ENCODE measurements at places on chromosomes 6 and 20. TPM values are rescaled to one million over a fixed set of nuclear protein-coding genes. Genes with fewer than 3 reads are reported as not detected.
A peak's percentile ranks its signal among the peaks of the same experiment; 100 is the strongest.

LRRC1 gene
- 0.96 TPM for total RNA-seq

CST7 gene
- 77.4 TPM for total RNA-seq

SEMG1 gene
- total RNA-seq, result not detected

SUPT3H gene
- total RNA-seq, result 7.7 TPM

VGLL2 gene
- not detected for total RNA-seq

TMX4 gene
- 56.6 TPM for total RNA-seq

NEU1 gene
- 55.3 TPM for total RNA-seq

FAM83C gene
- not detected for total RNA-seq

FAM83B gene
- total RNA-seq, result not detected

COL21A1 gene
- total RNA-seq, result 0.39 TPM

KCNG1 gene
- 17.9 TPM for total RNA-seq

- no peak for DNase-seq
These were observed 37.5 kb downstream of the SOD2 start for GRCh38 chr6:159655409-159655988.

DNA sequence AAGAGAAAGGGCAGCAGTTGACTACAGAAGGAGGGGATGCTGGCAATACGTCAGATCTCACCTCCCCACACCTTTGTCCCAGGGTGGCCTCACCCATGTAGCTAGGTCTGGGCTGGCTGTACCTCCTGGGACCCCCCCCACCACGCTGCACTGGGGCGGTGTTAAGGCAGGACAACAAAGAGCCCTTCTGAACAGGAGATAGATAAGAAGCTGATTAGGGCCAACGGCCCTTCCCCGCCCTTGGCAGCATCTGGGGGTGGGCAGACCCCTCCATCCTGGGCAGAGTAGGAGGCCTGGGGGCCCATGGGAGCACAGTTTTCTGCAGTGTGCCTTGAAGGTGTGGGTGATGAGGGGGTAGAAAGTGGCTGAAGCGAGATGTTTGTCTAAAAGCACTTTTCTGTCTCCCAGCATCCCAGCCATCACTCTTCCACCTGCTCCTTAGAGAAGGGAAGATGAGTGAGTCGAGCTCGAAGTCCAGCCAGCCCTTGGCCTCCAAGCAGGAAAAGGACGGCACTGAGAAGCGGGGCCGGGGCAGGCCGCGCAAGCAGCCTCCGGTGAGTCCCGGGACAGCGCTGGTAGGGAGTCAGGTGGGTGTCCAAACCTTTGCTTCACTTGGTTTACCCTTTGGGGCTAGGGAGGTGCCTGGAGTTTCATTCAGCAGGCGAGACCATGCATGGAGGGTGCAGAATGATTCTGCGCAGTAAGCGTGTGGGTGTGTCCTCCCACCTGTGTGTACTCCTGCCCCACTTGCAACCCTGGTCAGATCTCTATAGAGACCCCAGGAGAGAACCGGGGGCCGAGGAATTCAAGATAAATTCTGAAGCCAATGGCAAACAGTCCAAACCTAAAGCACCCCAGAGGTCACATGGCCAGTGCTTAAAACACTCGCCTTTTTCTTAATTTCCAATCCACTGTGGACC is 3.9 kb downstream of the HMGA1 start:
- no peak for DNase-seq

DNA sequence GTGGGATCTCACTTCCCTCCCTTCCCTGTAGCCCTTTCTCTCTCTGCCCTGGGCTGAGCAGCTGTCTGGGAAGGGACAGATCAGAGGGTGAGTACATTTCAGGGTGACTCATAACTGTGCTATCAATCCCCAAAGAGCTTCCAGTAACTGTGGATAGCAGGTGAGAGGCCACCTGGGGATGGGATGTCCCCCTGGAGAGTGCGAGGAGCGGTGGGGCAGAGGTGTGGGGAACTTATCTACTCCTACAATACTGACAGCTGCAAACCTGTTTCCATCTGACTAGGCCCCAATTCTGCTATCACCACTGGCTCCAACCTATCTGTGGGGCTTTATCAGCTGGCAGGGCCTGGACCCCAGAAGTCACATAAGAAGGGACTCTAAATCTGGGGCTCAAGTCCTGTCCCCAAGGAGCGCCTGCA is 32.6 kb downstream of the KCNK5 start:
- no peak for DNase-seq

DNA sequence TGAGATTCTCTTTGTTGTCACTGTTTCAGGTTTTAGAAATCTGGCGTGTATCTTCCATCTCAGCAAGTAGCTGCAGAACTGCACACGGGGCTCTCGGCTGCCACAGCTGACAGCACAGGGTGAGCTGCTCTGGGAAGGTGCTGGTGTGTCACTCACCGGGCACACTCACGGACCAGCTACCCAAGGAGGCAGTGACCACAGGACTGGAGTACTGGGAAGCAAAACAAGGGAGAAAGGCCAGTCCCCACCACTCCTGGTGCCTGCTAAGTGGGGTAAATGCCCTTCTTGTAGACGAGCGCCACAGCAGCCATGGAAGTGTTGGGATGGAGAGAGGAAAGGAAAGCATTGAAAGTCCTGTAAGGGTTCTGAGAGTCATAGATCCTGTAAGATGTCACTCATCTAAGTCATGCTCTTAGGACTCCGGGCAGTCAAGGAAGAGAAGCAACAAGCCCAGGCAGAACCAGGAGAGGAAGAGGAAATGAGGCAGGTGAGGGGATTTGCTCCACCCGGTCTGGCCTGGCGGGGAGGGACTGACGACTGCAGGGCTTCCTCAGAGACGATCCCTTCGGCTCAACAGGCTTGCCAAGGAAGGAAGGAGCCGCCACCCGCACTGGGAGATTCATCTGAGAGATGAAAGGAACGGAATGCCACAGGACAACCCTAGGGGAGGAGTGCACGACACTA is 48.1 kb downstream of the PRDM1 start:
- DNase-seq, result no peak

GRCh38 chr20:36384022-36384619 is 78.0 kb downstream of the DLGAP4 start:
- DNase-seq, result peak; percentile 50

- peak; percentile 90 for DNase-seq
These were observed at the start of gene BCL2L1 for GRCh38 chr20:31722257-31723068. TSS of gene BCL2L1 (minus strand) at chr20:31722868. CDS start at chr20:31722218, 650 bp downstream.

DNA sequence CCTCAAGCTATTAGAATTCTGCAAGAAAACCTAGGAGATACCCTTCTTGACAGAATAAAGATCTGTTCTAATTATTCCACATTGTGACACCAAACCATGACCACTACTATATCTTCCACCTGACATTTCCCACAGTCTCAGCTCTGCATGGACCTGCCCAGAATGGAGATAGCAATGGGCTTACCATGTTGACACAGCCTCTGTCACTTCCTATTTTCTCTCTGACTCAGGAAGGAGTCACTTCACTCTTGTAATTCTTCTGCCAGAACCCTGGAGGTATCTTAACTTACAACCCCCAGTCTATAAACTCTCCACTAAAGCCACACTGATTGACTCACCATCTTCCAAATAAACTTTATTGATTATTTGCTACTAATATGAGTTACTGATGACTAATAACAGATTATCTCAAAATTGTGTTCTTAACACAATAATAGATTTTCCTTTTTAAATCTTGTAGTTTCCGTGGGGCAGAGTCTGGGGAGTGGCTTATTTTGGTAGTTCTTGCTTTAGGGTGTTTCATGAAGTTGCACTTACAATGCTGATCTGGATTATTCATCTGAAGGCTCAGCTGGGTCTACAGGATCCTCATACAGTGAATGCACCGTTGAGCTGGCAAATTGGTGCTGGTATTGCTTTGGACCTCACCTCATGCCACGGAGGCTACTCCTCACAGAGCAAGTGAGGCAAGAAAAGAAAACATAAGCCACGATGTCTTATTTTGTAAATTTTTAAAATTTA is 869.9 kb downstream of the KIF16B start:
- peak; percentile 17 for DNase-seq

GRCh38 chr6:169069356-169069755 is 184.3 kb downstream of the THBS2 start:
- no peak for DNase-seq

DNA sequence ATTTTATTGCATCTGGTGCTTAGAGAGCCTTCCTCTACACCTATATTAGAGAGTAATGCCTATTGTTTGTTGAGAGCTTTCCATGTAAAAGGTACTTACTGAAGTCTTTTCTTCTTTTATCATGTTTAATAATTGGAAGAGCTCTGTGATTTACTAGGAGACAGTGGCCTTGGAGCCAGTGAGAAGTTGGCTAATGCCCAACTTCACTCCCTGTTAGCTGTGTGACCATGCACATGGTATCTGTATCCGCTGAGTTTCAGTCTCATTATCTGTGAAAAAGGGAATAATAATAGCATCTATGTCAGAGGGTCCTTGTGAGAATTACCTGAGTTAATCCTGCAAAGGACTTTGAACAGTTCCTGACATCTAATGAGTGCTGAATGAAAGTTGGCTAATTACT is 105.0 kb downstream of the CD109 start:
- DNase-seq, result no peak

GRCh38 chr20:52331655-52332054 is 140.1 kb upstream of the ZFP64 start:
- no peak for DNase-seq

DNA sequence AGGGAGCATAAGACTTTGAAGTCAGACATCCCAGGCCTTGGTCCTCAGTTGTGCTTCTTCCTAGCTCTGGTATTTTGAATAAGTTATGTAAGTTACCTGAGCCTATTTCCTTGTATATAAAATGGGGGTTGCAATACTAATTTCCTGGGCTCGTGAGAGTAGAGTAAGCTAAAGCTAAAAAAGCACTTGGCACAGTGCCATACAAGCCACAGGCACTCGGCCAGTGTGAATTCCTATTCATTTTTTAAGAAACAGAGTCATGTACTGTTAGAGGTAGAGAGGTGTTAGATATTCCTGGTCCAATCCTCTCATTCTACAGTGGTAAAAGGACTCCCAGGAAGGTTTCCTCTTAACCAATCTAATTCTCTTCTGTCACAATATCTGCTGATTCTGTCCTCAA is 79.6 kb upstream of the EPB41L1 start:
- no peak for DNase-seq

DNA sequence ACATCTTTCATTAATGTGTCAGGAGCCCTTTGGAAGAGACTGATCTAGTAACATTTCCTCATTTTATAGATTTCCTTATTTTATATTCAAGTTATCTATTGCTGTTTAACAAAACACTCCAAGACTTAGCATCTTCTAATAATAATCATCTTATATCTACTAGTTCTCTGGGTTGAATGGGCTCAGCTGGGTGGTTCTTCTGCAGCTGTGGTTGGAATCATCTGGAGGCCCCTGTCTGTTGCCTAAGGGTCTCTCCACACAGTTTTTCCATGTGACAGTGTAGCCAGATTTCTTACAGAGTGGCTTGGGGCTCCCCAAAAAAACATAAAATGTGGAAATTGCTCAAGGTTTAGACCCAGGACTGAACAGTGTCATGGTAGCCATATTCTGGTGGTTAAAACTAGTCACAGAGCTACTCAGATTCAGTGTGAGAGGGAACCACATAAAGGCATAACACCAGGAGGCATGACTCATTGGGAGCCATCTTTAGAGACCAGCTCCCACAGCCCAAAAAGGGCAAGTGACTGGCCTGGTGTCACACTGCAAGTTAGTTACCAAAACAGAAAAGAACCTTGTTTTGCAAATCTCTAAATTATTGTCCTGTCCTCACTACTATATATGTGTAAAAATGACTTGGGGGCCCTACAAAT is 11.5 kb downstream of the SLC2A10 start:
- DNase-seq, result peak; percentile 45

DNA sequence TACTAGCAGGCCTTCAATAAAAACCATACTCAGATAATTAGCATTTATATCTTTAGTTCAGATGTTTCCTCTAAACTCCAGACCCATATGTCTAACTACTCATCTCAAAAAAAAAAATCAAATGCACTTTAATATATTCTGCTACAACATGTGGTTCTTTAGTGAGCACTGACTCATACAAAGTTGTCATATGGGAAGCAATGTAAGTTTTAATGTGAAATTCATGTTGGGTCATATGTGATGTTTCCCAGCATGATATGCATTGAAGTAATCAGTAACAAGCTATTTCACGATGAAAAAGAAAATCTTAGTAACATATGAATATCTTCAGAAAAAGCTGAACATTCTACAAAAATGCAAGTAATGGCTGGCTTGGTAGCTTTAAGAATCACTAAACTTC is 859.7 kb upstream of the ADGRB3 start:
- no peak for DNase-seq

DNA sequence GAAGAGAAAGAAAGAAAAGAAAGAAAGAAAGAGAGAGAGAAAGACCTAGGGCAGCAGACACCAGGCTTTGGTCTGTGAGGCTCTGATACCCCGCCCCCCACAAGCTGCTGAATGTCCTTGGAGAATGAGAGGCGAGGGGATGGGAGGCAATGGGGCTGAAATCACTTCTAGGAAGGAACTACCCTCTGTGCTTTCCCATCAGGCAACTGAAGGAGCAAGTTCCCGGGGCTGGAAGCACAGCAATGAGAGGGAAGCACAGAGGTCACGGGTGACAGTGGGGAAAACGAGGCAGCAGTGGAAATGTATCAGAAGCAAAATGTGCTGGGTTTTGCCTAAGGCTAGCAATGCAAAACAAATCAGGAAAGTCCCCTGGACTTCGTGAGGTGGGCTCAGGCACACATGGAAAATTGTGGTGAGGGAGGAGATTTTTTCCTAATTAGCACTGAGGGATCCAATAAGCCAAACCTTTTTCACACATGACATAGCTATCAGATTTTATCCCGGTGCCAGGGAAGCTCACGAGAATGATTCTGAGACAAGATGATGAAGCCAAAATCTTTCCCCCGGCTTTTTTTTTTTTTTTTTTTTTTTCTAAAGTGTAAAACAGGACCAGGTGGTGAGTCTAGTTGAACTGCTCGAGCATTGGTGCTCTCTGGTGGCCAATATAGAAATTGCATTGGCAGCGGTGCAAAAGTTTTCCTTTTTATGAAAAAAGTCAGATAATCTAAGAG is 16.8 kb upstream of the ARFGEF2 start:
- DNase-seq, result peak; percentile 66

DNA sequence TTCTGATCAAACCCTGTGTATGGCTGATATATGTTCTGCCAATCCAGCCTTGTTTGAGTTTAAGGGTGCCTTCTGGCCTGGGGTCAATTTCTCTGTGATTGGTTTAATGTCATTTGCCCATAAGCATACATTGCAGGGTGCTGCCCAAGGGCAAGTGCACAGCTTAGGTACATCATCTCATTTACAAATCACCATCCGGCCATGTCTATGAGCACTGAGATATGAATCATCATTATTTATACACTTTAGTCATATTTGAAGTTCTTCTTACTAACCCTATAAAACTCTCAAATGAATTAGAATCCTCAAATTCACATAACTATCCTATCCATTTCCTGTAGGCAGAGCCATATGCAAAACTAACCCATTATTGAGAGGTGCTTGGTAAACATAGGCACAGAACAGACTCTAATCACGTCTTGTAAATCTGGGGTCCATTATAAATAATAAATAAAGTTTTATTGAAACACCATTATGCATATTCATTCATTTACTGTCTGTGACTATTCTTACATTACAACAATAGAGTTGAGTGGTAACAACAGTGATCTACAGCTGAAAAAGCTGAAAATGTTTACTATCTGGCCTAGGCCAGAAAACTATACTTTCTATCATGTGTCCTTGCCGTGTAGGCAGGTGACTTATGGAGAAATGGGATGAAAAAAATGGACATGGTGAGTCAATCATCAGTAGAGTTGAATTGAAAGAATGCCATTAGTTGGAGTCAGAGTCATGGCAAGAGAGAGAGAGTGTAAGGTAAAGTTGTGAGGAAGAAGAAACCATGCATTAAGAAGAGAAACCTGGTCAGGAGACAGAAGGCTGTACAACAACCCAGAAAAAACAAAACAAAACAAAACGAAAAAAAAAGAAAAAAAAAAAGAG is 25.0 kb downstream of the KCNQ5 start:
- no peak for DNase-seq

All from RPMI7951 (cell line).